ENCODE measurements at places on chromosomes 3 and 15.
A peak's percentile ranks its signal among the peaks of the same experiment; 100 is the strongest.

DNA sequence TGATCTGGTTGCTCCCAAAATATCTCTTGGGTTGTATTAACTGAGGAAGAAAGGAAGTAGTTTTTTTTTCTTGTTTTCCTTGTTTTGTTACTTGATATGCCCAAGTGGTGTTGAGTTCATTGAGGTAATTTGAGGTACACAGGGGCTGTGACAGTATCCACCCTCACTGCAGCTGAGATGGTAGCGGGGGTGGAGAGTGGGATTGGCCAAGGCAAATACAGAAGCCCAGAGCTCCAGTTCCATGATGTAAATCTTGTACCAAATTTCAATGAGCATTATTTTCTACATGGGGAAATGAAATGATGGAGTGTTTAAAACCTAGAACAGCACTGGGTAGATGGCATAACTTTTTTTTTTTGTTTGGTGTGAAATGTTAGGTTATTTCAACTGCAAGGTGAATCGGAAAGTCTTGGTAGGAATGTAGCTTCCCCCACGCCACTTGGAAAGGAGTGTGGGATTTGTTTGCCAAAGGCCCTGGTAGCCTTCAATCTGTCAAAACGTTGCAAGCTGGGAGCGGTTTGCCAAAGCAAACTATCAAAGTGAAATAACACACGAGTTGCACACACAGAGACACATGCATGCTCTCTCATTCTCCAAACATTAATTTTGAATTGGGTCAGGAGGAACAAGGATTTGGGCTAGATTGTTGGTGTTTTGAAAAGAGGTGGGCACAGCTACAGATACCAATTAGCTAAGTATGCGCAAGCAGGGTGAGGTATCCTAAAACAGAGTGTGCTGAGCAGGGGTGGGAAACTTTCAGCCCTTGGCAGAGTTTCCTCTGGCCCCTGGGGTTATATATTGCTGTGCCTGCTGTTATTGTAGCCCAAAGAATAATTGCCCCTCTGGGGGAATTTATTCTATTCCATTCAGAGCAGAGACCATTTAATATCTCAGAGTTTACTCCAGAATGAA lies 34.6 kb downstream of the THSD4 start:
- DNase-seq: no peak

GRCh38 chr3:107525644-107526305 lies 3.0 kb downstream of the BBX start:
- no peak for DNase-seq

DNA sequence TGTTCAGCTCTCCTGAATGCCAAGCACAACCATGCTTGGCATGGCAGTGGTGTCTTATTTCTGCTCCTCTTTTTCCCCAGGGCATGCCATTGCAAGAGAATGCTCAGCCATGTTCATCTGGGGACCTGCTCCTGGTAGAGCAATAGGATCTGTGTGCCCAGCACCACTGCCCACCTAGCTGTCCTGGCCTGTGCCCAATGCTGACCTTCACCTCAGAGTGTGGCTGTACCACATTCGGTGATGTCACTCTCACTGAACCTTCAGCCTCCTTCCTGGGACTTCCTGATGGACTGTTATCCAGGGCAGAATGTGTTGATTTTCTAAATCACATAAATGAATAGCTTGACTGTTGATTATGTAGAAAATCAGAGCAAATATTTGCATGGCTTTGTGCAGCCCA lies 42.0 kb downstream of the AGTR1 start:
- DNase-seq: no peak

DNA sequence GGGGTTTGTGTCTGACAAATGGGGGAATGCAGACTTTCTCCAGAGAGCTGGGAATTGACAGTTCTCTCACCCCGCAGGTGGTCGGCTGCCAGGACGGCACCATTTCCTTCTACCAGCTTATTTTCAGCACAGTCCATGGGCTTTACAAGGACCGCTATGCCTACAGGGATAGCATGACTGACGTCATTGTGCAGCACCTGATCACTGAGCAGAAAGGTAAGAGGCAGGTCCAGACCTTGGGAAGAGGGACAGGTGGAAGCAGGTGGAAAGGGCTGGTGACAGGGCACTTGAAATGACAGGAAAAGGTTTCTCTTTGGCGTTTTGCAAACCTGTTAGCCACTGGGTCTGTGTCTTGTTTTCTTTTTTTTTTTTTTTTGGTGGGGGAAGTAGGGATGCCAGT lies 36.6 kb downstream of the IFT122 start:
- no peak for DNase-seq

GRCh38 chr3:30795176-30795575 lies 99.3 kb downstream of the GADL1 start:
- DNase-seq: no peak

GRCh38 chr3:195546130-195546560 lies 3.0 kb upstream of the PPP1R2 start:
- no peak for DNase-seq

- no peak for DNase-seq
Measured at GRCh38 chr3:182357928-182358327, 435.4 kb upstream of the ATP11B start.

DNA sequence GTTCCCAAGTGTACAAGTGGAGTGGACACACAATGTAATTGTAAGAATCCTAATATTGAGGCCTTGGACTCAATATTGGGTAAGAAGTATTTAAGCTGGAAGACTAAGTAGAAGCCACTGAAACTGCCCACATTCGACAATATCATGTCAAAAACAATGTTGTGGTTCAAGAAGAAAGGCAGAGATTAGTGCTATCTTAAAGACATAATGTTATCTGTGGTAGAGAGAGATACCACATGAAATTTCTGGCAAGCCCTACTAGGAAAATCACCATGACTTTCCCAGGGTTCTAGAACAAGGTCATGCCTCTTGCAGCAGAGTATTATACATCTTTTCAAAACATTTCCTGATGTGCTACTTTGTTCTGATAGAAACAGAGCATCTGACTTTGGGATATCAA lies 192.6 kb downstream of the RAP2B start:
- no peak for DNase-seq

DNA sequence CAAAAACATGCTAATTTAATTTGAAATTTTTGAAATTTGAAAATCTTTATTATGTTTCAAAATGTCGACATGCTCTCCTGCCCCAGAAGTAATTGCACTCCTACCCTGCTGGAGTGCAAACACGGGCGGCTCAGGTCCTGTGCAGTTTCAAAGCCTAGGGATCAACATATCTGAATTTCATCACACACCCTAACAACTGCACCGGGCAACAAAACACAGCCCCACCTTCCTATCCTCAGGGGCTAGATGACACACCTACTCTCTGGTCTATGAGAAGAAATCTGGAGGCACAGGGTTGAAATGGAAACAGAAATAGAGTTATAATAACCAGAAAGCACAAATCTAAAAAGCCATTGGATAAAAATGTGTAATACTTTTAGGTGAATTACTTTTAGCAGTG lies 61.4 kb downstream of the BFSP2 start:
- DNase-seq: no peak

DNA sequence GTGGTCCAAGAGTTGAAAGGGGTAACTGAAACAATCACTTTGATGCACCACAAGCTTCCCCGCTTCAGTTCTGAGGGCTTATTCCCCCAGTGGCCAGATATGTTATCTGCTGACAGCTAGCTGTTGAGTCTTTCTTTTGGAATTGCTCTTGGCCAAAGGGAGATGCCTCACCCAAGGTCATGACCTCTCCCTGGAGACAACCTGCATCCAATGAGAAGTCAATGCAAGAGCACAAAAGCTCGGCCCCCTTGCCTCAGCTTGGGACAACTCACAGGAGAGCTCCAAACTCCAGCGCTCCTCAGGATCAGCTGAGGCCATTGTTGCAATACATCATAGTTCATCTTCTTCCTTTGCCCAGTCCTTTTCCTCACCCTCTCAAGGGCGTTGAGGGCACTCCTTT lies 31.0 kb upstream of the THBS1 start:
- DNase-seq: no peak

DNA sequence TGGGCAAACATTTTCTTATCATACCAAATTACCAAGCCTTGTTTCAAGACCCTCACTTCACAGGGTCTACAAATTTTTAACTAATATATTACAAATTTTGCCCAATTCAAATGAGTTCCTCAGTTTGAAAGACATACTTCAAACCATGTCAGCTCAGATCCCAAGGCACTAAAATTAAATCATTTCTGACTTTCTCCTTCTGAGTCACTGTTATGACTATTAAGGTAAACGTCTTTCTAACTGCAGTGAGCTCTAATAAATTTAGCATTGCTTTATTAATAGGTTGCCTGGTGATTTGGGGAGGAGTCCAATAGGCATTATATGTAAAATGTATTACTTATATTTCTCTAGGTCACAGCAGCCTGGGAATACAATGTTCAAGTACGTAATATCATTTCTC lies 158.2 kb upstream of the ARHGEF26 start:
- no peak for DNase-seq

GRCh38 chr3:181567311-181568075 lies 144.2 kb upstream of the SOX2 start:
- DNase-seq: no peak

DNA sequence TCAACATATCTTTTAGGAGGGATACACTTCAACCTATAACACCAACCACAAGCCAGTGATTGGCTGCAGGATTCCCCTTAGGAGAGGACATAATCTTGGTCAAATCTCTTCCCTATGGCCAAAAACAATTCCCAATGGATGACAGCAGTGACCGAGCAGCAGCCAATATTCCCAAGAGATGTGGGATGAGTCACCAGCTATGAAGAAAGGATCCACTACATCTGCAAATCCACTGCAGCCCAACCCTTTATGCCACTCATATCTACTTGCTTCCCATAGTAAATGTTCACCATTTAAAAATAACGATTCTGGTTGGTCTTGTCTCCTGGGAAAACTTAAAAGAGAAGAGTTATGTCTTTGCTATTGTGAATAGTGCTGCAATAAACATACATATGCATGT lies 4.5 kb upstream of the IQCF5 start:
- DNase-seq: no peak

DNA sequence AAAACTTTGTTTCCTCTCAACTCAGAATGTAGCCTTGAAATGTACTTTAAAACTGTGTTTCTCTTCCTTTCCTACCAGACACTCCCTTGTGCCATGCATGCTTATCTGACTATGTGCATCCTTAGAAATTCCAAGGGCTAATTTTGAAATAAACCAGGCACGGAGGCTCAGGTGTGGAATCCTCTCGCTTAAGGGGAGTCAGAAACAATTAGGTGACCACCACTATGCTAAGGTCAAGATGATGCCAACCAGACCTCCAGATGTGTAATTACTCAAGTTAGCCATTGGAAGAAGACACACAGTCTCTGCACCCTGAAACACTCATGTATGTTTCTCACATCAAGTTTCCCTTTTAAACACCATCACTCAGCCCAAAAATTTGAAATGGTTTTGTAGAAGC lies 572.1 kb downstream of the VGLL3 start:
- DNase-seq: no peak

GRCh38 chr15:59105854-59106253 lies 908 bp downstream of the CCNB2 start:
- DNase-seq: peak; percentile 8

- DNase-seq: no peak
Measured at GRCh38 chr3:105771392-105771791, 97.4 kb downstream of the CBLB start.

DNA sequence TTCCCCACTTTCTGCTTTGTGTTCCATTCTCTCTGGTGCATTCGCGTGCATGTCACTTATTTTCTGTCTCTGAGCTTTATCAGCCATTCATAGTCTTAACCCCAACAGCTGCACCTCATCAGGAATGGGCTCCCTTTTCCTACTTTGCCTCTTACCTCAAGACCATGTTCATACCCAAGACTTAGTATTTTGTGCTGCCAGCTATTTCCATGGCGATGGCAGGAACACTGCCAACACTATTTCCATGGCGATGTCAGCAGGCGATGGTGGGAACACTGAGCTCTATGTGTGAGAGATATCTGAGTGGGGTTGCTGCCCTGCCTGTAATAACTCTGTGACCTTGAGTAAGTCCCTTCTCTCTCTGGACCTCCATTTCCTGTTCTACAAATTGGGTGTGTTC lies 5.5 kb downstream of the ZNF35 start:
- DNase-seq: no peak

DNA sequence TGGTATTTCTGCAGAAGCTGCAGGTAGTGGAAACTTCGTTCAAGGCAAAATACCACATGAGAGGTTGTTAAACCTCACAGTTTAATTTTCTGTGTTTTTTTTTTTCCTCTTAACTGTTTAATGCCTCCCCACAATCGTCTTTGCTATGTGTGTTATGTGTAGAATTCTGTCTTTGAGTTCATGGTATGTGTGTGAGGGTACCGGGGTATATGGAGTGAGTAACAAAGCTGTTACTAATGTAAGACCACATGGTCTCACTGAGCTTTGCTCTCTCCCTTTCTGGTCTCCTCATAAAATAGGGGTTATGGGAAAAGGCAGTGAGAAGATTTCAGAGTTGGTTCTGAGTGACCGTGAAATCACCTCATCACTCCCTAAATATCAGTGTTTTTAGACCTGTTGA lies 143.6 kb downstream of the USP13 start:
- DNase-seq: no peak

- no peak for DNase-seq
Measured at GRCh38 chr15:90789462-90789861, 72.3 kb downstream of the BLM start.

DNA sequence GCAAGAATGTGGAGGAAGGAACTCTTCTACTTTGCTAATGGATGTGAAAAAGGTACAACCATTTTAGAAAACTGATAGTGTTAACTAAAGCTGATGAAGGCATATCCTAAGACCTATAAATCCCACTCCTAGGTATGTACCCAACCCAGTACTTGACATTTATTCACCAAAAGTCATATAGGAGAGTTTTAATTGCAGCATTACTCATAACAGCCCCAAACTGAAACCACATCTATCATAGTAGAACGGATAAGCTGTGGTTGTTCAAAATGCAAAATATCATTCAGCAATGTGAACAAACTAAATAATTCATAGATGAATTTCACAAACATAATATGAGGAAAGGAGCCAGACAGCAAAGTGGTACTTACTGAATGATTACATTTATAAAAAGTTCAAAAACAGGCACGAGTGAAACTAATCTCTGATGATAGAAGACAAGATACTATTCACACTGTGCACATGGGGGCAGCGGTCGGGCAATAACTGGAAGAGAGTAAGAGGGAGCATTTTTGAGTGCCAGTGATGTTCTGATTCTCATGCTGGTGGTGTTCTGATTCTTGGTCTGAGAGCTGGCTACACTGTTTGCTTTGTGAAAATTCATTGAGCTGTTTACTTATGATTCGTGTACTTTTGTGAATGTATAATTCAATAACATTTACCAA lies 34.3 kb downstream of the GOLIM4 start:
- no peak for DNase-seq

DNA sequence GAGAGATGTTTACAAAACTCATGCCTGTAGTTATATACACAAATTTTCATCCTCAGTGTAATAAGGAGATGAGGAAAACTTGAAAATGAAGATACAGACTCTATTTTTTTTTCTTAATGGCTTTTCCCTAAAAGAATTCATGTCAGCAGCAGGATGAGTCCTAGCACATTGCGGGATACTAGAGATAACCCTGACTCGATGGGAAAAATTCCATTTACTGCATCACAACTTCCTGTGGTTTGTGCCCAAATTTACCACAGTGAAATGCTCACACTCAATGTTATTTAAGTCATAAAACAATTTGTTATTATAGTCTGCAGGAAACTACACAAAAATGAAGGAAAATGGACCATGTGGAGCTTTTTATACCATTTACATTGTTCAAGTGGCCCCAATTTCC lies 581.9 kb upstream of the ZNF717 start:
- no peak for DNase-seq

- no peak for DNase-seq
Measured at GRCh38 chr3:124935264-124935663, 713 bp upstream of the MUC13 start.
